Tibial artery (tissue), 4 donors: ENCODE measurements at places on chromosomes 13 and 19.

GRCh38 chr19:56603829-56604228 lies 8.7 kb downstream of the ZNF71 start:
- no peak for DNase-seq

DNA sequence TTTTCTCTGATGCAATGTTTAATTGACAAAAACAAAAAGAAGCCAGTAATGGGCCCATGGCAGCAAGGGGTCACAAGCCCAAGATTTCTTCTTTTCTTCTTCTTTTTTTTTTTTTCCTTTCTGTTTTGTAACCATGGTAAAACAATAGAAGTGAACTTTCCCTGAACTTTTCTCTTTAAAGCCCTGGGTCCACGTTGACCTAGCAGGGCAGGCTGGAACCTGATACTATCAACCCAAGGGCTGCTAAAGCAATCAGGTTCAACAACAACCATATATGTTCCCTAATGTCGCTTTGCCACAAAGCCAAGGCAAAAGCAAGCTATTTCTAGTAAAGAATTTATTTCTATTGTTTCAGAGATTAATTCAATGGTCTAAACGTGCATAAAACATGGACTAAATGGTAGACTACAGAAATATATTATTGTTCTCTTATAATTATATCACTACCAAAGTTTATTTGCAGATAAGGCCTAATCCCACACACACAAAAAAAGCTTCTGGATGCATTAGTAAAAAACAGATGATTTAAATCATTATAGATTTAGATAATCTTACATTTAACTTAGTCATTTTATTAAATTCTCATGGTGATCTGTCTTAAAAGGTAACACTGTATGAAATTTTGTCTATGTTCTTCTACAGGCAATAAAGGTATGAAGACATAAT lies 153.9 kb downstream of the DACH1 start:
- no peak for DNase-seq

- DNase-seq = peak; percentile 20
These were observed 257.0 kb downstream of the TSHZ3 start for GRCh38 chr19:31092274-31092673.

DNA sequence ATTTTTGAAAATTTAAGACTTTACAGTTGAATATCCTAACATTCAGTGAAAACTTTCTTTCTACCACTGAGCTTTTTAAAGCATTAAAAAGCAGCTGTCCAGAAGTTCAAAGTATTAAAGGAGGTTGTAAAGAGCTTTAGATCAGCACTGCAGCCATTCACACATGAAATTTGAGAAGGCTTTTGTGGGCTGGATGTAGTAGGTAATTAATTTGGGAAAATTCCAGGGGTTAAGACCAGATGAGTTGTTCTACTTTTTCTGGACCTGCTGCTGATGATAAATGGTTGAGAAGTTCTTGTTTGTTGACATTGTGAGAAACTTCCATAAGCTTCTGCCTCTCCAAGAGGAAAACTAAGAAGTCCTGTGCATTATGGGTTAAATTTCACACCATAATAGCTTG lies 1779.6 kb upstream of the PRR20A start:
- no peak for DNase-seq

GRCh38 chr13:28432816-28433560 lies 61.9 kb downstream of the FLT1 start:
- DNase-seq = no peak

- no peak for DNase-seq
These were observed 1.4 kb downstream of the GRIN3B start for GRCh38 chr19:1001538-1002166.
